ENCODE measurements at places on chromosomes 6 and 20.

DNA sequence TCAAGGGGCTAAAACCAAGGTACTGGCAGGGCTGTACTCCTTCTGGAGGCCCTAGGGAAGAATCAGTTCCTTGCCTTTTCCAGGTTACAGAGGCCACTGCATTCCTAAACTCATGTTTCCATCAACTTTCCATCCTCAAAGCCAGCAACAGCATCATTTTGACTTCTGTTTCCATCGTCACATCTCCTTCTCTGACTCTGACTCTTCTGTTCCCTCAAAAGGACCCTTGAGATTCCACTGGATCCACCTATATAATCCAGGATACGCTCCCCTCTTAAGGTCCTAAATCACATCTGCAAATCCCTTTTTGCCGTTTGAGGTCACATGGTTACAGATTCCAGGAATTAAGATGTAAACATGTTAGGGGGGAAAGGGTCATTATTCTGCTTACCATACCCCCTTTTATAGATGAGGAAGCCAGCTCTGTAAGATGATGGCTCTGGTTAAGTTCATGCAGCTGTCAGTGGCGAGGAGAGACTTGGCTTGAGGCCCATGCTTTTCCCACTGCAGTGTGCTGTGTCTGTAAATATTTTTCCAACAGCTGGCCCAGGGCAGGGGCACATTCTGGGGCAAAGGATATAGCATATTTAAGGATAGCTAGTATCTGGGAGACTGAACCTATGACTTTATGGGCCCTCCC lies 114.6 kb downstream of the TNFRSF21 start:
- no peak for DNase-seq

DNA sequence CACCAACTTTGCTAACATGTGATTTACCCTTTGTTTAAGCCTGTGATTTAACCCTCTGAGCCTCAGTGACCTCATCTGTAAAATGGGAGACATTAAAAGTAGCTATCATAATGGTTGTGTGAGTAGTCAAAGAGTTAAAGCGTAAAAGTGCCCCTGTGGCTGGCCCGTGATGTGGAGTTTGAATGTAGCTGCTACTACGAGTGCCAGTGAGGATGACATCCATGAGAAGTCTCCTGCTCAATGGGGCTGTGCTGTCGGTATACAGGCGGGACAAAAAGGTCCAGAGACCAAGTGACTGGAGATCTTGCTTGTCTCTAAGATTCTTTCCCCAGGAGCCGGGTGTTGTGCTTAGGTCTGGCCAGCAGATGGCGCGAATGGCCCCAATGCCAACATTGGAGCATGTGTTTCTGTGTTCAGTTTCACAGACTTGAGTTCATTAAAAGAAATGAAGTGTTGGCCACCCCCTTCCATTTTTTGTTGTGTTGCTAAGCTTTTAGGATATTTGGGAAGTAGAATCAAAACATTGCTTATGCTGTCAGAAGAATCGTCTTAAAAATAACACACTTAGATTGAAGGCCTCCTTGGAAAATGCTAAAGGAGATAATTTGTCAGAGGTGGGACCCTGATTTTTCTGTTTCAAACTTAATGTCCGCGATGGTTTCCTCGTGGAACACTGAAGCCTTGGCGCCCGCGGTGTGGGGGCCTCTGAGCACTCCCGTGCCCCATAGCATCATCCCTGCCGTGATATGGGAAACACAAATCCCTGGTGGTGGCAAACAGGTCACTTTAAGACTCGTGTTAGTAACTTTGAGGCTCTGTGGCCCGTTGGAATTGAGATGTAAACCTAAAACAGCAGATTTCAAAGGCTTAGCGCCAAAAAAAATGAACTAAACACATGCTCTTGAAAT lies 9.3 kb upstream of the RBM38 start:
- DNase-seq, result peak; percentile 67

DNA sequence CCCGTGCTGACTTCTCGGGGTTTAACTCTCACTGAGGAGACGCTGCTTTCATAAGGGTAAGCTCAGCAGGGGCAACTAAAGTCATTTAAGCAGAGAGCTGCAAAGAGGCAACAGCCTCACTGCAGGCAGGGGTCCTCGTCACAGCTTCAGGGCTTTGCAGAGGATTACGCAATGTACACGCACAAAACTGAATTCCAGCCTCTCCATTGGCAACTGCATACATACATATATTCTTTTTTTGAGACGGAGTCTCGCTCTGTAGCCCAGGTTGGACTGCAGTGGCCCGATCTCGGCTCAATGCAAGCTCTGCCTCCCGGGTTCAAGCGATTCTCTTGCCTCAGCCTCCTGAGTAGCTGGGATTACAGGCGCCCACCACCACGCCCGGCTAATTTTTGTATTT lies 2.4 kb downstream of the GMEB2 start:
- no peak for DNase-seq

- DNase-seq, result no peak
Observed at GRCh38 chr6:137518386-137518983, 24.3 kb upstream of the OLIG3 start.

DNA sequence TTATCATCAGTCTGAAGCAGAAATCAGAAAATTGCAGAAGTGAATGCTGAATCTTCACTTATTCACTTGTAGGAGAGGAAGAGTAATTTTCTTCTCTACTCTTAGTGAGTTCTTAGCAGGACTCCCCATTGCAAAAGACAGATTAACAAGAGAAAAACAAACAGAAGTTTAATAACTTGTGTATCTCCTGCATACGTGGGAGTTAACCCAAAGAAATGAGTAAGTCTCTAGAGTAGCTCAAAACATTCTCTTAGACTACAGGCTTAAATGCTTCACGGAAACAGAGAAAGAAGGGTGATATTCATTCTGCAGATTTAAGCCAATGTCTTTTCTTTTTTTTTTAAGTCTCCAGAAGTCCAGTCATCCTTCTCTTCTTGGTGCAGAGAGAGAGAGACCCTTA lies 97.9 kb upstream of the TMEM181 start:
- DNase-seq, result no peak

DNA sequence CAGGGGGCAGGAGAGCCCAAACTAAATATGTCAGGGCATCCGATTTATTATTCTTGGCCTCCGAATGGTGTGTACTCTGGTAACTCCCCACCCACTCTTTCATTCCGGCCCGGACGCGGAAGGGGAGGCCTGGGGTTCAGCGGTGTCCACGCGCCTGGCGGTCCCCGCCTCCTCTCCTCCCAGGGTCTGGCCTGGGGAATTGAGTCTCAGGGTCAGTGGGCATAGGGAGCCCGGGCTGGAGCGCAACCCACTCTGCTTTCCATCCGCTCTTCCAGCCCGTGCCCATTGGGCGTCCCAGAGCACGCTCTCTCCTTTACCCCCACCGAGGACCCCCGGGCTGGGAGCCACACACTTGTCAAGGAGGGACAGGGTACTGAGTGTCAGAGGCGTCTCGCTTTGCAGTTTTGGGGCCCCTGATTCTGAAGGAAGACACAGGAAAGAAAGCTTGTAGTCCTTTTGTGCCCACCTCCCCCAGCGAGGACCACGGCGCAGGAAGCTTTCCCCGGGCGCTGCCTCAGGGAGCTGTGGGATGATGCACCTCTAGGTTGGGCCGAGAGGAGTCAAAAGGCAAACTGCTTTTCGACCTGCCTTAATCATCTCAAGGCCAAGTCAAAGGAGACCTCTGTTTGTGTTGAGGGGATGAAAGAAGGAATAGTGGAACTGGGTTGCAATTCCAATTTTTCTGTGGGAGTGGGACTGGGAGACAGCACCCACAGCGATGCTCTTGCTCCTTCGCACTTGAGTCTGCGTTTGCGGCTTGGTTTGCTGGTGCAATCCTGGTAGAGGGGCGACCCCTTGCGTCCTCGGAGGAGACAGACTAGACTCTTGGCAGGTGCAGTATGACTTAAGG lies 2.5 kb downstream of the RSPO3 start:
- peak; percentile 14 for DNase-seq

GRCh38 chr6:118873239-118873638 lies 20.7 kb upstream of the ASF1A start:
- DNase-seq, result no peak

DNA sequence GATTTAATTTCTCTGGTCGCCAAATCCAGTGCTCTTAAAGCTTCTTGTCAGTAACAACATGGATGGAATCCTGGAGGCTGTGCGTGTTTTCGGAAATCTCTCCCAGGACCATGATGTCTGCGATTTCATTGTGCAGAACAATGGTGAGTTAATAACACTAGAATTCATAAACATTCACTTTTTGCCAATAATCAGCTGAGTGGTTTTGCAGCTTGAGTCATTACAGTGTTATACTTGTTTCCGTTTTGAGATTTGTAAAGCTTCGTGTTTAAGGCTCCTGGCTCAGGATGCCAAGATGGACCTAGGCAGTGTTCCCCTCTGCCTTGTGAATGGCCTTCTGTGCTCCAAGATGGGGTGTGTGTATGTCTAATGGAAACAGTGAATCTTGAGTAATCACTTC lies 113.8 kb downstream of the ARMC2 start:
- DNase-seq, result no peak

All from activated naive CD8-positive, alpha-beta T cell treated with anti-CD3 and anti-CD28 coated beads, Interleukin-2, amount 50 U/mL, for 16 hours (primary cell).